OCI-M1 (cell line): ENCODE measurements at places on chromosomes 4 and X.

DNA sequence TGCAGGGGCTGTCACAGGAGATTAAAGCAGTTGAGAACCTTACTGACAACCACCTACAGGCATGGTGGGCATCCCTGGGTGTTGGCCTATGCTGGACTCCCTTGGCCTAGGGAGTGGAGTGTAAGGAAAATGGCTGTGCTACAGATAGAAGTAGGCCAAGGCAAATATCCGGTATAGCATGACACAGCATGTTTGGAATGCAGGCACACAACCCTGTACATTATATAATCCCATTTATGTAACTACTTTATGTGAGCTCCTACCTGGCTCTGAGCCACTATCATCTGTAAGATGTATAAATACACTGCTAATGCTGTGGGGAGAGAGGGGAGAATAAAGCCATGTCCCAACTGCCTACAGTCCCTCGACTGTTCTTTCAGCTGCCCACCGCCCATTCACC, 38.7 kb upstream of the KCTD8 start:
- no peak for DNase-seq

DNA sequence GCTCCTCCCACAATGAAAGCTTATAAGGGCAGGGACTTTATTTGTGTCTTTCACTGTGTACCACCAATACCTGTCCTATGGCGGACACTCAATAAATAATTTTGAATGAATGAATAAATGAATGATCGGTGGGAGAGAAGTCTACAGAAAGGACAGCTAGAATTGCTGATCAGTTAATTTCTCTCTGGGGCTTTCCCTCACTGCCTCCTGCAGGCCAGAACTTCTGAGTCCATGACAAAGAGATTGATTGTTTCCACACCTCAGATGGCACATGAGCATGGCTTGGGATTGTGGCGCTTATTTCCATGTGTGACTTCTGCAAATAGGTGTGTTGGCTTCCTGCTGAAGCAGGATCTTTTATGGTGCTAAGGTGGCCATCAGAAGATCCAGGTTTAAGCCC, 6.3 kb downstream of the FAM47E start:
- DNase-seq, result no peak

DNA sequence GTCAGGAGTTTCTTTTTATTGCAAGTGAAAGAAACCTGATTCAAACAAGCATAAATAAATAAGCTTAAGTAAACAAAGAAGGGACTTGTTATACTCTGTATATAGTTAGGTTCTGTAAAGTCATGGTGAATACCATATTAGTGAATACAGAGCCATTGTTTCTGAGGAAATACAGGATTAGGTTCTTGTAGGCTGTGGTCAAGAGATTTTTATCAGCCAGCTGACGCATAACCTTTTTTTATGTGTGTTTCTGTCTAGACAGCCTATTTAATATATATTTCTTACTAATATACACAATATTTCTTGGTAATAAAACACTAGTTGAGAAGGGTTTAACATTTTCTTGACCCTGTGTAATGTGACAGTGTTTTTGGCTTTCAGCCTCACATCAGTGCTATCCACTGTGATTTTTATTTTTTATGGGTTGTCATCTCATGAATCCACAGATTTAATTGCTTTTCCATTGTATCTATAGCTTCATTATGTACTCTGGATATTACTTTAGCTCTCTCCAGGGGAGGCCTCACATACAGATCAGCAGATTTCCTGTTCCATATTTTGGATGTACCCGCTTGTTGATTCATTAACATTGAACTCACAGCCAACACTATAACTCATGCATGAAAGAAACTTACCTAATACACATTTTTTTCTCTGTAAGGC, 8.0 kb downstream of the HERC3 start:
- DNase-seq, result peak; percentile 53

DNA sequence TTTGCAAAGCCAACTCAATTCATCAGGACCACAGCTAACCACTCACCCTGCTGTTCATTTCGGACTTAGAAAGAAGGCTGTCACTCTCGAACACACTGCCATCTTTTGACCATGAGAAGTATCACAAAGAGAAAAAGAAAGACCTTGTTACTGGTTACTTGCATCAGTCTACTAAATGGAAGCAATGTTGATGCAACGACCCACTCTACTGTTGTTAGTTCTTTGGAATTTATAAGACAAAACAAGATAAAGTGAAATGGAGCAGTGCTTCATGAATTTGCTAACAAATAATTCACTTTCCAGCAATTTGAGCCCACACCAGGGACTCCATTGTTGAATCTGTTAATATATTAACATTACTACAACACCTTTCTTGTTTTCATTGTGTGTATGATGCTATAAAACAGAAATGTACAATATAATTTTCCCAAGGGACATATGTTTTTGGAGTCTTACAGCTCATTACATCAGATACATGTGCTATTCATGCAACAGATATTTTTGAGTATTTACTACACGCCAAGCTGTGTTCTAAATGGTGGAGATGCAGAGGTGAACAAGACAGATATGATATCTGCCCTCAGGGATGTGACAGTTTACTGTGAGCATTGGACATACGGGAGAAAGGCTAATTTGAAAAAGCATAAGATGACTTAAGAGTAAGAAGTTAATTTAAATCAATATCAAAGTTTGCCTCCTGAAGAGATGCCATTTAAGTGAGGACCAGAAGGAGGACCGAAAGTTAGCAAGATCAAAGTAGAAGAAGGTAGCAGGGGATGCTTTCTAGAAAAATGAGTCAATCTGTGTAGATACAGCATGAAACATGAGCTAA, 87.2 kb downstream of the AREG start:
- peak; percentile 96 for DNase-seq

DNA sequence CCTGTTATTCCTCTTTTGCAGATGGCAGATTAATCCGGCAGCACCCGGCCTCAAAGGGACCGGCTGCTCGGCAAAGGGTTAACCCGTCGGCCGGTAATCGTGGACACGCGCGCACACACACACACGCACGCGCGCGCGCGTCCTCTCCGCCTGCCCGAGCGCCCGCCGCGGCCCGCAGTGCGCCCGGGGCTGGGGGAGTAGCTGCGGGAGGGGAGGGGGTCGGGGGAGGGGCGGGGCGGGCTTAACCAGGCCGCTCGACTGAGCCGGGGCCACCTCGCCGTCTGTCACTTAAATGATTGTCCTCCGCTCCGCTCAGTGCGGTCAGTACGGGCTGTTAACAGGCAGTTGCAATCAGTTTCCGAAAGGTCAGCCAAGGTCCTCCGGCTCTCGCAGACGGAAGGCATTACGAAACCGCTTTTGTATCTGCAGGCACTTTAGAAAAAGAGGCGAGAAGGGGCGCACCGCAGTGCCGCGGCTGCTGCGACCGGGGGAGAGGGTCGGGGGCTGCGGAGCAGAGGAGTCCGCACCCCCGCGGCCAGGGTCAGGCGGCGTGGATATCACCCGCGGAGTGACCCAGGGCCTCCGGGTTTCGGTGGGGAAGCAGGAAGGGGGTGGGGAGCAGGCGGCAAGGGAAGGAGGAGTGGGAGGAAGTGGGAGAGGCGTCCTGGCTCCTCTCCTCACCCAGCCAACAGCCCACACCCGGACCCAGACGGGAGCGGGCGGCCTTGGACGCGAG, 57.3 kb upstream of the BCOR start:
- DNase-seq, result peak; percentile 93

DNA sequence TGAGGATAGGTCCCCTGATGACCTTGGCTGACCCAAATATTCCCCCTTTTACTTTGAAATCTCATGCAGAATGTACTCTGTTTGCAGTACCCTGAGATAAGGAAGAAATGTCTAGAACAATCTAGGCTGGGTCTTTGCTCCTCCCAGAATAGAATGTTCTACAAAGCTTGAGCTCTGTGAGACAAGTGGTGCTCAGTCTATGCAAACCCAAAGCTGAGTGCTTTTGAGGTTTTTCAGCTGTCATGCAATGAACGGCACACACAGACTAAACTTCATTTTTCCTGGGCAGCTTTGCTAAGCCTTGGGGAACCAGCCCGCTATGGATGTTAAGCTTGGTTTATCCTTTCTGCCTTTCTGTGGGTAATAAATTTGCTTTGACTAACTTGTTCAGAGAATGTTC, 513.6 kb downstream of the FAT4 start:
- no peak for DNase-seq

DNA sequence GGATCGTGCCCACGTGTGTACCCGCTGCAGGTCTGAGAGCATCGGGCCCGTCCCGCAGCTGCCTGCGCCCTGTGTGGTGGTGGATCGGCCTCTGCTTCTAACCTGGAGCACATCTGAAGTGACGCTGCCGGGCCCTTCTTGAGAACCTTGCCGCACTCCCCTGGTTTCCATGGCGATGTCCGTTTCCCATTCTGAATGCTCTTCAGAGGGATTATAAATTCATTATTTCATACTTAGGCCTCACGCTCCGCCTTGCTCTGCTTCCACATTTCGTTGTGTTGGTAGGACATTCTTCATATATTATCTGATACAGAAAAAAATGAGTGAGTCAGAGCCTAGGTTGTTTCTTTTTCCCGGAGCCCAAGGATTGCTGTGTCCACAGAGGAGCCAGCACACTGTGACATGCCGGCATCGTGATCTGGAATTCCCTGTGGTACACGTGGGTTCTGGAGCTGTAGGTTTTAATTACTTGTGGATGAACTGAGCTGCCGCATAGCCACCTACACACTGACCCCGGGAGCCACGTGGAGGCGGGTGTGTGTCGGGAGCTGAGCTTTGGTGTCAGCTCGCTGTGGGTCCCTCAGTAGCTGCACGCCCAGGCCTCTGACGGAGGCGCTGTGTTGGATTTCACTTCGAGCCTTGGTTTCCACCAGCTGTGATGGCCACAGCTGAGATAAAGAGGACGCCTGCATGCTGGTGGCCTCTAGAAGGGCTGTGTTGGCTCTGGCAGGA, 63.4 kb downstream of the PSAPL1 start:
- no peak for DNase-seq

DNA sequence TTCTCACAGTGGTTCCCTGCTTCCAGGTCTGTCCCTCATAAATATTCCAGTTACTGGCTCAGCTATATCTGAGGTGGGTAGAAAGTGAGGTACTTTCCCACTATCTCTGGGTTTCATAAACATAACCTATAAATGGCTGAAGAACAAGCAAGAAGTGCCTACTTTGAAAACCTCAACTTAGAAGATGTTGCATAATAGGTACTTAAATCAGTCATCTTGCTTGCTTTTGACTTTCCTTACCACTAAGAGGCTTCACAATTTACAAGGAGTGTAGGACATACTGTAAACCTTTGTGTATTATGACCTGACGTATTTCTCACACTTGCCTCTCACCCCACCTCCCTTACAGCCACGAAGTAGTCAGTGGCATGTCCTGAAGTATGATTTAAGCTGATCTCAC, 145.9 kb downstream of the PCDH19 start:
- DNase-seq, result peak; percentile 2

- DNase-seq, result no peak
Observed at GRCh38 chr4:66340286-66340893, 670.1 kb upstream of the EPHA5 start.

DNA sequence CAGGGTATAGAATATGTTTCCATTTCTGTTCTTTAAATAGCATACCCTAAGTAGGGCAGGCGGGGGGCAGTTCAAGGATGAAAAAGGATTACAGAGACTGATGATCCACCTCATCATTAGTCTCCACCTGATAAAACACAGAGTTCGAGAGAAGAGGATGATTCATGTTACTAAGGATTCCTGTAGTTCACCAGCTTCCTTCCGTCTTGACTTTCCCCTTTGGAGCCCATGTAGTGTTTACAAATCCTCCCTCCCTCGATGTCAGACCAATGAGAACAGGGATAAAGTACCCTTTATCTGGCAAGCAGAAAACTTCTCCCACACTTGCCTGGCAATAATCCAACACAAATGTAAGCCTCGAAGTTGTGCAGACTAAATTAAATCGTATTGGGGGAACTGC, 526.3 kb upstream of the FAM241A start:
- peak; percentile 5 for DNase-seq

DNA sequence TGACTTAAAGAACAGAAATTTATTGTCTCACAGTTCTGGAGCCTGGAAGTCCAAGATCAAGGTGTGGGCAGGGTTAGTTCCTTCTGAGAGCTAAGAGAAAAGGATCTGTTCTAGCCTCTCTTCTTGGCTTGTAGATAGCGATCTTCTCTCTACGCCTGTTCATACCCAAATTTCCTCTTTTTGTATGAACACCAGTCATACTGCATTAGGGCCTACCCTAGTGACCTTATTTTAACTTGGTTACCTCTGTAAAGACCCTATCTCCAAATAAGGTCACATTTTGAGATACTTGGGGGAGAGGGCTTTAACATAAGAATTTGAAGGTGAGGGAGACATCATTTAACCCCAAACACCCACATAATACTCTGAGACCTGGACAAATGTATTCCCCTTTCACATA, 55.6 kb upstream of the SPP1 start:
- DNase-seq, result peak; percentile 85

DNA sequence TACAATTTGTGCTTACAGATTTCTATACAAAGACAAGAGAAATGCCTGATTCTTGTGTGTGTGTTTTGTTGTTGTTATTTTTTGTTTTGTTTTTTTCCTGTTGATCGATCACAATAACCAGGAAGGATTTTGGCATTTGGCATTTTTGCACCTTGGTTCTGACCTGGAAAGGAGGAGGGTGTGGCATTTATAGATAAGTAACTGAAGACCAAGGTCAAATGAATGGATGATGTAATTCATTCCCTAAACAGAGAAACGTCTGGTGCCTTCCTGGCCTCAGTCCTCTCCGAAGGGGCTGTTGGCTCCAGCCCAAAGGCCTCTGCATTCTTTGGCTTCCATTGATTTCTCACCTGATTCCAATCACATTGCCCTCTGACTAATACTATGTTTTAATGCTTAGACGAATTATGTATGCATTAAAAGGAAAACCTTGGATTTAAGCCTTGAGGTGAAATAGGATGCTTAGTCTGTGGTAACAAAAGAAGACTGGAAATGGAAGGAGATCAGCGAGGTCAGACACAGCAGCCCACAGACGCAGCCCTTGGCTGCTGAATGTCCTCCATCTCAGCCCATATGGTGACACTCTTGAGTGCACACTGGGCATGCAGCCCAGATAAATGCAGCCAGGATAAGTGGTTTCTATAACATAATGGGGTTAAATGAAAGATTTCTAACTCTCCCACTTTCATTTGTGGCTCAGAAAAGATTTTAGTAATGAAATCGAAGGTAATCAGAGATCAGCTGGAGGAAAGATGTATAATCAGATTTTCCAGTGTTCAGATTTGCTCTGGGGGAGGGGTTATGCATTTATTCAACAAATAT, 60.5 kb upstream of the TRIM2 start:
- DNase-seq, result peak; percentile 89

DNA sequence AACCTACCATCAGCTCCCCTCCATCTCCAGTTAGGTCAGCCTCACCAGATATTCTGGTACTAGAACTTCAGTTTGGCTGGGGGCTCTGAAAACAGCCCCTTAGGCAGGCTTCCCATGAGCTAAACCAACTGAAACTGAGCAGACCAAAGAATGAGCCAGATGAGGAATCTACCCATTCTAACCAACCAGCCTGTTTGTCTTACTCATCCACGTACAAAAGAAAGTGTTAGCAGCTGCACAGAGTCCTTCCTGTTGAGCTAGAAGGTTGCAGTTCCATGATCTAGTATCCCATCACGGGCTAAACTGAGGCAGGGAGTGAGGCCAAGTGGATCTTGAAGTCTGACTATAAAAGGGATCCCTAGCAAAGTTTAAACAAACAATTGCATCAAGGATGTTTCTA, 17.5 kb downstream of the MAGEA9B start:
- no peak for DNase-seq
